ENCODE measurements at places on chromosomes 6 and 20.

- no peak for DNase-seq
Observed at GRCh38 chr6:101402622-101403031, 9.1 kb downstream of the GRIK2 start.

GRCh38 chr20:16615199-16615598, 42.0 kb upstream of the KIF16B start:
- DNase-seq = peak; percentile 27

- DNase-seq = no peak
Observed at GRCh38 chr20:8616792-8617191, 452.1 kb upstream of the PLCB4 start.

DNA sequence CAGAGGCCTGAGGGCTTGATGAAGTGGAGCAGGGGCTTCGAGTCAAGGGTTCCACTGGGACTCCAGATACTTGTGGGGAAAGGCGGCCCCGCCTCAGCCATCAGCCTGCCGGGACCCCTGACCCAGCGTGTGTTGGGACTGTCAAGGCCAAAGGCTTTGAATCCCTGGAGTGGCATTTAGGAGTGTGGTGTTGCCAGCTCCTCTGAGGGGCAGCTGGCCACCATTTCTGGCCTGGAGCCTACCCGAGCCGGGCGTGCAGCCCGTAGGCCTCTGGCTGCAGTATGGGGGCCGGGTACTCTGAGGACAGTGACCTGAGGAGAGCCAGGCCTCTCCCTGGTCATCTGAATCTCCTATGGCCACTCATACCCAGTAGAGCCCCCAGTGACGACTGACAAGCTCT, 40.0 kb downstream of the RRBP1 start:
- no peak for DNase-seq

GRCh38 chr6:36847152-36847551, 7.9 kb upstream of the CPNE5 start:
- DNase-seq = no peak

GRCh38 chr6:127073222-127073621, 45.2 kb upstream of the RSPO3 start:
- DNase-seq = no peak

All from HFF-Myc (cell line).